ENCODE measurements at places on chromosomes 7 and 10.

DNA sequence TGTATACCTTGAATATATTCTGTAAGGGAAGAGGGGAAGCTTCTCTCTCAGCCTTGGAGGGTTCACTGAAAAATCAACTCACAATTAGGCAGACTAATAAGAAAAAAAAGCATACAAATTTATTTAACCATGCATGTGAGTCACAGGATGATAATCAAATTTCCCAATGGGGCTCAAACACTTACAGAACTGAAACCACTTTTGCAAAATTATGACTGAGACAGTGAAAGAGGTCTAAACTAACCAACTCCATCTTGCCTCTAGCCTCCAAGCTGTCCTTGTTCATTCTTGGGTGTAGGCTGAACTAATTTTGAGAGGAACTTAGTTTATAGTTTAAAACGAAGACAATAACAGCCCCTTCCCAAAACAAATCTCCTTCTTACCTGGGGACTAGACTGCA lies 618.3 kb upstream of the AUTS2 start:
- DNase-seq, result no peak

DNA sequence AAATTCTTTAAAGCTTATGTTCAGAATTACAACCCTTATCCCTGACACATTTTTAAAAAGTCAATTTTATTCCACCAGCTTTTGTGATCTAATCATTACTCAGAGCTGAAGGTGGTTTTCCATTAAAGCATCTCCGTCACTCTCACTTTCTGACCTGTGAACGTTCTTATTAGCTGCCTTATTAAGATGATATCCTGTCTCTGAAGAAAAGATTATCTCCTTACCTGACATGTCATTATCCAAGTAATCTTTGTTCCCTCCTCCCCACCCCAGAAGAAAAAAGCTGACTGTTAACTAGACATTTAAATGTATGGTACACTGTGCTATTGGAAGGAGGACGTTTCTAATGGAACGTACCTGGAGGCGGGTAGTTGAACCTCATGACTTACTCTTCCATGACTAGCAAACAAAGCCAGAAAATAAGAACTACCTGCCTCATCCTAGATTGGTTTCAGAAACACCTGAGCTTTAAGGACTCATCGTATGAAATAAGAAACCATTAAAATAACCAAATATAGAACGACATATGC lies 708.7 kb downstream of the PARD3 start:
- no peak for DNase-seq

DNA sequence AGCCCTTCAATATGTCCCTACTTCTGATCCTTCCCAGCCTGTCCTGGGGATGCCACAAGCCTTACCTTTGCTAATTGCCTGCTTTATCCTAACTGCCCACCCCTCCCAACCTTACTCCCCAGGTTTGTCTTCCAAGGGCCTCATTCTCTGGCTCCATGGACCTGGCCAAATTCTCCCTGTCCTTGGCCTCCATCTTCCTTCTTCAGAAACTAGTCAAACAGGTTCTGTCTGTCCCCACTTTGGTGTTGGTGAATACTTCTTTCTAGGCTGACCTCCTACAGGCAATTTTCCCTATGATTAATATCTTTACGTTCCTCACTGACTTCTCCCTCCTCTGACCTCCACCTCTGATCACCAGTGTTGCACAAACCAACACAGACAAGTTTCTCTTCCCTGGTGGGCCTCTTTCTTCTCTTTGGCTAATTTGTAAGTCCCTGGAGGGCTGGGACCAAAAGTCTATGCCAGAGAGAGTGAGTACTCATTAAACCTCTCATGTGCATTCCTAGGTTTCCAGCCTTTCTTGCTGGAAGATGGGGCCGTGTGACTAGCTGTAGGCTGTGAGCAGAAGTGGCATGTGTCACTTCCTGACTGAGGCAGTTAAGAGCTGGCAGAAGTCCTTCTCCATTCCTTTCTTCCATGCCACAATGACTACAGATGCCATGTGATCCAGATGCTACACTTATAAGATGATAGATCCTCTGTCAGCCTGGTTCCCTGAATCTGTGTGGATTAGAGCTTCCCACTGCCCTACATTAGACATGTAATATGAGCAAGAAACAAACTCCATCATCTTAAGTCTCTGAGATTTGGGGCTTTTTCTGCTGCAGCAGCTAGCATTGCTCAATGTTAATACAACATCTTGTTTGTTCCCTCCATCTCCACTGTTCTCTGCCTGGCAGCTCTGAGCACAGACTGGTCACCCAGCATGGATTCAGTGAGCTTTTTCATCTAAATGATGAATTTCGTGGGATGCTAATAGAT lies 382.7 kb downstream of the RPS24 start:
- peak; percentile 3 for DNase-seq

GRCh38 chr7:30931929-30932540 lies 20.4 kb downstream of the AQP1 start:
- no peak for DNase-seq

DNA sequence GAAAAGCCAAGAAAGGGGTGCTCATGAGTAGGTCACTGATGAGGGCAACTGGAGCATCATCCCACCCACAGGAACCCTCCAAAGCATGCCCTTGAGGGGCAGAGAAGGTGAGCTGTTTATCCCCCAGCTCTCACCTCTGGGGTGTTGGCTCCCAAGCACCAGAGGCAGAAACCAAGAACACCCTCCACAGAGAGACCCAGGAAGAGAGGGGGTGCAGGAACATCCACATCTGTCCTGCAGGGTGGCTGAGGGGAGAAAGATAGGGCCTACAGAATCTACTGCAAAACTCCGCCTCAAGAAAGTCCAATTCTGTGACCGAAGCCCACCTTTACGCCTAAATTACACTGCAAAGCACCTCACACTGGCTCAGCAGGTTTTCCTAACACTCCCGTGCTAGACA lies 40.1 kb downstream of the GPAM start:
- no peak for DNase-seq

DNA sequence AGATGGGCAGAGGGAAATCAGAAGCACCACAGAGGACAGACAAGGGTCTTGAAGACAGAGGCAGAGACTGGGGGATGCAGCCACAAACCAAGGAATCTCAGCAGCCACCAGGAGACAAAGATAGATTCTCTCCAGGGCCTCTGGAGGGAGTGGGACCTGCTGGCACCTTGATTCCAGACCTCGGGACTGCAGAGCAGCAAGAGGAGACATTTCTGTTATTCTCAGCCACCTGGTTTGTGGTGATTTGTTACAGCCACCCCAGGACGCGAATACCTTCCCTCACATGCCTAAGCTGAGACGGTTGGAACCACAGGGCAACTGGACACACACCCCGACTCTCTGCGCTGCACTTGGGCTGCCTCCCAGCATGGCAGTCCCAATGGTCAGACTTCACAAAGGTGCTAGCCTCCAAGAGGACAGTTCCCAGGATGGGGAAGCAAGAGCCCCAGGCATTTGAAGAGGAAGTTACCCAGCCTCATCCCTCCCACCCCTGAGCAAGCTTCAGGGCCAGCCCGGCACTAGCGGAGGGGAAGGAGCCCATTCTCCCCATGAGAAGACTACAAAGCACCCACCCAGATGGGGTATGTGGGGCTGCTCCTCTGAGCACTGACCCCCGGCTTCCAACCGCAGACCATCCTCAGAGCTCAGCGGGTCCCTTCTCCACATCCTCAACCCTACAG lies 104.6 kb upstream of the INSIG1 start:
- no peak for DNase-seq

- DNase-seq, result no peak
These were observed 2.1 kb upstream of the CCDC126 start for GRCh38 chr7:23594879-23595604.

DNA sequence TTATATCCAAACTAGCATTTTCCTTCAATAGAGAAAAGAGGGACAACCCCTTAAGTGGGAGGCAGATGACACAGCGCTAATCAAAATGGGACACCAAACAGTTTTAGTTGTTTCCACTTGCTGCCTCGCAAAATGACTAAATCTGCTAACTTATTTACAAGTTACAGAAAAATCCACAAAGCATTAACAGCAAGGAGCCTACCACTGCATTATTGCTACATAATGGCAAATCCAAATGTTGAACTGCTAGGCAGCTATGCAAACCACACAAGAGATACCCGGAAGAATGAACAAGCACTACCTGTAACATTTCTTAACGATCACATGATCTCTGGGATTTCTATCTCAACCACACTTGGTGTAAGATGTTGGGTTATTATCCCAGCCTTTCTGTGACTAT lies 96.7 kb downstream of the SFMBT2 start:
- no peak for DNase-seq

GRCh38 chr7:131858611-131859010 lies 302.2 kb upstream of the PODXL start:
- DNase-seq, result no peak

DNA sequence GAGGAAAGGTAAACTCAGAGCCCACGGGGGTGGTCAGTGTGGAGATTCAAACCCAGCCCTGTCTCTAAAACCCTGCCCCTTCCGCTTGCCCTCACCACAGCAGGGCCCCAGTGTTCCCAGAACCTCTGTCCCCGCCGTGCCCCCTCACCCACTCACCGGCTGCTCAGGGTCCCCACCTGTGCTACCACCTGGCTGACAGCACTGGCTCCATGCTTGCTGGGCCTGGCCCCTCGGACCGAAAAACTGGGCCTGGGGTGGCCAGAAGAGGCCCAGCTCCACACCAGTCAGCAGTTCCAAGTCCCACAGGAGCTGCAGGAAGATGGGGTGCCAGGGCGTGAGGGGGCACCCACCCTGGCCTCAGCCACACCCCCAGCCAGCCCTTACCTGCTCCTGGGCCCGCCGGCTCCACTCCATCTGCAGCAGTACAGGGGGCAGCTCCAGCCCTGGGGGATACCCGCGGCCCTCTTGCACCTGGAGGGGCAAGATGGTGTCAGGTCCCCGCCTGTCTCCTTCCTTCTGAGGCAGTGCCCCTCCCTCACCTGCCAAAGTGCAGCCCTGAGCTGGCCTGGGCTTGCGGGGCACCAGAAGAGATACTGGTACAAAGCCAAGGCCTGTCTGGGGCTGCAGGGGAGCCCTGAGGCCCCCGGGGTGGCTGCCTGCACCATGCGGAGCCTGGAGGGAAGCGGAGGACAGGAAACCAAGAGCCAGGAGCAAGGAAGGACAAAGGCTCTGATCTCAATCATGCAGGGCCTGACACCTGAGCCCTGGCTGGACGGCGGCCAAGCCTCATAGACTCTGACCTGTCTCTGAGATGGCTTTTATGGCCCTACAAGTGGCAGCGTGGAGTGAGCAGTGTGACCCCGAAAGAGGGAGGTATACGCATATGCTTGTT lies 11.7 kb downstream of the ATP6V1F start:
- no peak for DNase-seq

- no peak for DNase-seq
These were observed 2.8 kb downstream of the GPR15LG start for GRCh38 chr10:84176351-84176750.

DNA sequence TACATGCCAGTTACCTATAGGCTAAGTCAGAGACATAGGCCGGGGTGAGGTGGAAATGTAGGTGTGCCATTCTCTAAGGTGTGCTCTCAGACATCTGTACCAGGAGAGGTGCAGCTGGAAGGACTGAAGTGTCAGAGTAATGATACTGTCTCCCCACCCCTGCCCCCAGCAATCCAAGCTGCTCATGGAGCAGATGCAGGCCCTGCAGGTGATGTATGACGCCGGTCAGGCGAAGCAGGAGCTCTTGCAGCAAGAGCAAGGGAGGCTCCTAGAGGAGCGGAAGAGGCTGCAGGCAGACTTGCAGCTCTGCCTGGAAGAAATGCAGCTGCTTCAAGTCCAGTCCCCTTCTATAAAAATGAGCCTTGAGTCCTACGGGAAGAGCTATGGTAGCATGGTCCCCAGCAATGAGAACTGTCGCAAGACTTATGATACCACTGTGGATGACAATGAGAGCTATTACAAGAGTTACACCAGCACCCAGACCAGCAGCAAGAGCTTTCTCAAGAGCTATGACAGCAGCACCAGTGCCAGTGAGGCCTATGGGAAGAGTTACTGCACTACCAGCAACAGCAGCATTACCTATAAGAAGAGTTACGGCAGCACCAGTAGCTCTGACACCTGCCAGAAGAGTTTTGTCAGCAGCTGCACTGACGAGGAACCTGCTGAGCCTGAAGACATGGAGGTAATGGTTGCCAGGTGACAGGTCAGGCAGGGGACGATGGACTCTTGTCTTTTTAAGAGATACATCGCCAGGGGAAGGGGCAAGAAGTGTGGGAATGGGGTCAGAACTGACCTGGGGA lies 18.4 kb upstream of the FLNC start:
- DNase-seq, result no peak

DNA sequence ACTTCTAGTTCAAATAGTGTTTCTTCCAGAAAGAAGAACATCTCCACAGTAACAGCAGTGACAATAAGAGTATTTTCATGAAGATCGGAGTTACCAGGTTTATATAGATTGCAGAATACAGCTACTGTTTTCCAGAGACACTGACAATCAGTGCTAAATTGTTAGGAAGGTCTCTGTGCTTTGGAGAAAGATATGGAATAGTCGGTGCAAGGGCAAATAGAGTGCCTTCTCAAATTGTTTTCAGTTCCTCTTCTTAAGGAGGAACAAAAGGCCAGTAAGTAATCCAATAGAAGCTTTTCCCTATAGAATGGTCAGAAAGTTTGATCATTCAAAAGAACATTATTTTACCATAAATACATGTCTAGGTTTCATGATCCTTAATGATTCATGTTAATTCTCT lies 2.6 kb upstream of the KIAA1217 start:
- no peak for DNase-seq

DNA sequence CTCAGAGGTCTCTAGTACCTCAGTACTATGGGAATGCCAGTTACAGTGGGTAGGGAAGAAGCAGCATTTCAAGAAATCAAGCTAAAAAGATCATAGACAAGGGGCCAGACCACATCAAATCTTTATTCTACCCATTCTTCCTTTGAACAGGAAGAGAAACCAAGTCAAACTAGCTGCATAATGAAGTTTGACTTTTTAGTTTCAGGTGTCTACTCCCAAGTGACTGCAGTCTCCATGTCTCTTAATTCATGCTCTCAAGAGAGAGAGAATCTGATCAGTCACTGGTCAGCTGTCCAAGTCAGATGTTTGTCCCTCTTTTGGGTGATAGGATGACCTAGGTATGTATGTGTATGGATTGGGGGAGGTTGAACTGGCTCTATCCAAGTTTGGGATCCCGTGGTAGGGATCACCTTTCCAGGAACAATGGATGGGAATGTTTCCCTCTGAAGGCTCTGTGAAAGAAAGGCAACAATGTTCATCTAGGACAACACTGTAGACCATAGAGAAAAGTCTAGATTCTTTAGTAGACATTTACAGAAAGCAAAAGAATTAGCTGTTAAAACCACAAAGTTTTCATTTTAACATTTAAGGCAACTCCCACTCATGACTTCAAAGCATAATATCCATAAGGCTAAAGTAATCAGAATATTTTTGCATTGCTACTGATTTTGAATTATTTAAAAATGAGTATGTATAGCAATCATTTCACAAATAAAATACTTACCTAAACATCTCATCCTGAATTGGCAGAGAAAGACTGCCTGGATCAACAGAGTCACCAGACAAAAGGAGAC lies 30.1 kb upstream of the PRTFDC1 start:
- DNase-seq, result no peak

GRCh38 chr7:17016402-17017010 lies 134.7 kb upstream of the AGR3 start:
- DNase-seq, result no peak

GRCh38 chr10:61903928-61904344 lies 2.4 kb downstream of the ARID5B start:
- no peak for DNase-seq
